ENCODE measurements at places on chromosomes 1 and 21. TPM values are rescaled to one million over a fixed set of nuclear protein-coding genes. Genes with fewer than 3 reads are reported as not detected.

DNALI1 gene
- polyA plus RNA-seq: 68.7 TPM

DNA sequence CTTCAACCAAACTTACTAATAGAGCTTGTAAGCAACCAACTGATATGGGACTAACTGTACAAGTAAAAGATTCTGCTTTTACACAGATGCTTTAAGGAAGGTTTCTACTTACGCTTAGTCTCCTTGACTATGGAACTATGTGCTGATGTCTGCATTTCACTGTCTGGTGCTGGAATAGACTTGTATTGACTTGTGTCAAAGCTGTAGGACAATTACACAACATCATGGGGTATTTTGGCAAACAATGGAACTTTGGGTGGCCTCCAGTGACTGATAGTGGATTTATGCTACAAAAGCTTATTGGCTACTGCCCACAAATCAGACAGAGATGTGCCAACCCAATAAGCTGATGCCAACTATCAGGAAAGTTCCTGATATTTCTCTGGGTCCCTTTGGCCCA lies 10.6 kb downstream of the CBR1 start:
- no peak for DNase-seq

GRCh38 chr1:236150311-236150955 lies 8.1 kb downstream of the GPR137B start:
- DNase-seq: no peak

TMEM82 gene
- 3.0 TPM for polyA plus RNA-seq

- no peak for DNase-seq
Measured at GRCh38 chr21:25911730-25912401, 177.1 kb downstream of the GABPA start.

DNA sequence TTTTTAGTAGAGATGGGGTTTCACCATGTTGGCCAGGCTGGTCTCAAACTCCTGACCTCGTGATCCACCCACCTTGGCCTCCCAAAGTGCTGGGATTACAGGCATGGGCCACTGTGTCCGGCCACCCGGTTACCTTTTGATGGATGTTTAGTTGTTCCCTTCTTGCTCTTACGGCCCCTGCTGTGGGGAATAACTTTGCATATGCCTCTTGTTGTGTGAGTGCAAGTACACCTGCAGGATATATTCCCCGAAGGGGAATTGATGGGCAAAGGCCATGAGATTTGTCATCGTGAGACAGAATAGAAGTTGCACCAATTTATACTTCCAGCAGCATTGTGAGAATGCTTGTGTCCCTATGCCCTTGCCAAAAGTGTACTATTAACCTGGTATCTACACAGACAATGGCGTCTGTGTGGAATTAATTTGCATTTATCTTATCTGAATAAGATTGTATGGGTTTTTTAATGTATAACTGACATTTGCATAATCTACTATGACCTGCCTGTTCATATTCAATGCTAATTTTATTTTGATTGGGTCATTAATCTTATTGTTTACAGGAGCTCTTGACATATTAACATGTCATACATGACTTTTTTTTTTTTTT lies 8.1 kb downstream of the IL6R start:
- DNase-seq: no peak

GRCh38 chr21:25092441-25093011 lies 514.8 kb downstream of the MRPL39 start:
- DNase-seq: no peak

CYP4A11 gene
- polyA plus RNA-seq: 54.3 TPM

DNA sequence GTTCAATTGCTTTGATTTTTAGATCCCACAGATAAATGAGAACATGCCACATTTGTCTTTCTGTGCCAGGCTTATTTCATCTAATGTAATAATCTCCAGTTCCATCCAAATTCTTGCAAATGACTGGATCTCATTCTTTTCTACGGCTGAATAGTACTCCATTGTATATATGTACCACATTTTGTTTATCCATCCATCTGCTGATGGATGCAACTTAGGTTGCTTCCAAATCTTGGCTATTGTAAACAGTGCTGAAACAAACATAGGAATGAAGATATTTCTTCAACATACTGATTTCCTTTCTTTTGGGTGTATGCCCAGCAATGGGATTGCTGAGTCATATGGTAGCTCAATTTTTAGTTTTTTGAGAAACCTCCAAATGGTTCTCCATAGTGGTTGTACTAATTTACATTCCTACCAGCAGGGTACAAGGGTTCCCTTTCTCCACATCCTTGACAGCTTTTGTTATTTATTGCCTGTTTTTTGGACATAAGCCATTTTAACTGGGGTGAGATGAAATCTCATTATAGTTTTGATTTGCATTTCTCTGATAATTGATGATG lies 344.4 kb downstream of the KCTD3 start:
- no peak for DNase-seq

KRTAP13-2 gene
- polyA plus RNA-seq: not detected

GMEB1 gene
- 17.9 TPM for polyA plus RNA-seq

DNA sequence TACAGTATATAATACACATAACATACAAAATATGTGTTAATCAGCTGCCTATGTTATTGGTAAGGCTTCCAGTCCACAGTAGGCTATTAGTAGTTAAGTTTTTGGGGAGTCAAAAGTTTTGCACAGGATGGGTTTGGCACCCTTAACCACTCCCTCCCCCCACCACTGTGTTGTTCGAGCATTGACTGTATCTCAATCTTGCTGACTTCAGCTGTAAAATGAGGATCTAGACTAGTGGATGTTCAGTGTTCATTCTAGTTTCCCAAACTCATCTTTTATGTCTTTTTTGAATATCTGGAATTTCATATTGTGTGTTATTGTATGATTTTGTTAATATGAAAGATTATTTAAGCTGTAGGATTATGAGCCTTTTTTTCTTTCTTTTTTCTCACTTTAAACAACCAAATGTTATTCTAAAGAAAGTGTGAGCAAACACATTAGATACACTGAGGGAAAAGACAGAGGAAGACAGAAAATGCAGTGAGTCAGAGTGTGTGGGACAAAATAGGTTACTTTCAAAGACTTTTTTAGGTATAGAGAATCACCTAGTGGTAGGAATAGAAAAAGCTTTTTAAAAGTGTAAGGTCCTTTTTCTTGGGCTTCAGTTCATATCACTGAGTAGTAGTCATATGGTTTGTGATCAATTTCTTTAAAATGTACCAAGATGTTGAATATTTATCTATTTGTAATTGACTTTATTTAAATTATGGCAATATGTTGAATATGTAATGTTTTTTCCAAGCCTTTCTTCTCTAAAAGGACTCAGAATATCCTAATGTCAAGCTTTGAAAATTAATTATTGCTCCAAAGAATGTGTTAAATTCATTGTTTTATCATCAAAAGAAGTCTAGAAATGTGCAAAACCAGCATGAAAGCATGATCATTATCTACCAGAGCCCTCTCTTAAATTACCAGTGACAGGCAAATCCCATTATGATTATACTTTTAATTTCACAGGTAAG lies 17.9 kb upstream of the CENPF start:
- DNase-seq: no peak

GRCh38 chr1:51535006-51535592 lies 16.0 kb upstream of the EPS15 start:
- peak; percentile 32 for DNase-seq

Measured in right renal pelvis (tissue), 4 donors.